ENCODE measurements at places on chromosomes 3 and 15. TPM values are rescaled to one million over a fixed set of nuclear protein-coding genes. Genes with fewer than 3 reads are reported as not detected.

The DUOX1 gene
- 0.33 TPM for total RNA-seq

The FAM131A gene
- 40.3 TPM for total RNA-seq

The SOX14 gene
- total RNA-seq, result not detected

- no peak for DNase-seq
Measured at GRCh38 chr3:197562398-197563251, 6.9 kb upstream of the BDH1 start.

DNA sequence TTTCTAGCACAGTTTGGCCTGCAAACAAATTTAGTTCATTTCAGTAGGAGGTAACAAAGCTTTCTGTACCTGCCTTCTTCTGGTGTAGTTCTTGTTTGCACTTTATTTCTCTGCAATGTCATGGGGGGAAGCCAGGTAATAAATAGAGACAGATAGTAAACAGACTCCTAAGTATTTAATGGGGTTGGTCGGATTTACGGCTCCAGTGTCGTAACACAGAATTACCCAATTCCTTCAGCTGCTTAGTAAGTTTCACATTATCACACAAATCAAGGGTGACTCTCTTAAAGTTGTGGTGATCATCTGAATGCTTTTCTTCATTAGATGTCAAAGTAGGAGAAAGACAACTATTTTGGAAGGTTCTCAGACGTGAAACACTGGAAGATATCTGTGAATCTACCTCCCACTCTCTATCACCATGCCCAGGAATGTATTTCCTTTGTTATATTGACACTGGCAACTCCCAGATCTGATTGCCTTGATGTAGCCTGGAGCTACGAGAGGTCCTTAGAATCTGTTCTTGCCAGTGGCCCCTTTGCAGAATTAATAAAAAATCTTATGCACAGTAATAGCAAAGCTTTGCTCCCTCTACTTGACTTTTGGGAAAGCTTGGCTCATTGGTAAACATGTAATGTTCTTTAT lies 25.0 kb upstream of the TMC3 start:
- no peak for DNase-seq

GRCh38 chr3:130654921-130655320 lies 91.7 kb downstream of the PIK3R4 start:
- DNase-seq, result no peak

- no peak for DNase-seq
Measured at GRCh38 chr3:128470134-128470899, 3.6 kb upstream of the DNAJB8 start.

DNA sequence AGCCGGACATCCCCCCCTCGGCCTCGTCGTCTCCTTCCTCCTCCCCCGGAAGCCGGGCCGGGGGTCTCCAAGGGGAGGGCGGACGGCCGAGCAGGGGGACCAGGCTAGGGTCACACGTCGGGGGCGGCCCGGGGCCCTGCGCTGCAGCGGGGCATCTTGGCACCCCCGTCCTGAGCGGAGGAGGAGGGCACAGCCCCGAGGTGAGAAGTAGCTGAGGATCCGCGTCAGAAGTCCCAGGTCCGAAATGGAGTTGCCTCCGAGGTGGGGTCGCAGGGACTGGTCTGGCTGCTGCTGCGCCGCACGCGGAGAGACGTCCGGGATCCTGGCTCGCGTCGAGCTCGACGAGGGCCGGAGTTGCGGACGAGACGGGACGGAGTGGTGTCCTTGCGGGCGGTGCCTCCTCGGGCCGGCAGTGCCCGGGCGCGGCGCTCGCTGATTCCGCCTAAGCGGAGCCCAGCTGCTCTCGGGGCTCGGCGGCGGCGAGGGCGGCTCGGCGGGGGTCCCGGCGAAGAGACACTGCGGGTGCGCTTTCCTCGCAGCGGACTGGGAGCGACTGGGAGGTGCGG lies at the start of gene ADCY5:
ADCY5 (minus strand) TSS at position 555 of the 566 bp plus-strand sequence; CDS start at position 10, 545 bp downstream.
- DNase-seq, result no peak
